ENCODE measurements at places on chromosomes 2 and 18. TPM values are rescaled to one million over a fixed set of nuclear protein-coding genes. Genes with fewer than 3 reads are reported as not detected.
A peak's percentile ranks its signal among the peaks of the same experiment; 100 is the strongest.

- DNase-seq: no peak
These were observed 180.1 kb downstream of the CDH2 start for GRCh38 chr18:27996801-27997272.

DNA sequence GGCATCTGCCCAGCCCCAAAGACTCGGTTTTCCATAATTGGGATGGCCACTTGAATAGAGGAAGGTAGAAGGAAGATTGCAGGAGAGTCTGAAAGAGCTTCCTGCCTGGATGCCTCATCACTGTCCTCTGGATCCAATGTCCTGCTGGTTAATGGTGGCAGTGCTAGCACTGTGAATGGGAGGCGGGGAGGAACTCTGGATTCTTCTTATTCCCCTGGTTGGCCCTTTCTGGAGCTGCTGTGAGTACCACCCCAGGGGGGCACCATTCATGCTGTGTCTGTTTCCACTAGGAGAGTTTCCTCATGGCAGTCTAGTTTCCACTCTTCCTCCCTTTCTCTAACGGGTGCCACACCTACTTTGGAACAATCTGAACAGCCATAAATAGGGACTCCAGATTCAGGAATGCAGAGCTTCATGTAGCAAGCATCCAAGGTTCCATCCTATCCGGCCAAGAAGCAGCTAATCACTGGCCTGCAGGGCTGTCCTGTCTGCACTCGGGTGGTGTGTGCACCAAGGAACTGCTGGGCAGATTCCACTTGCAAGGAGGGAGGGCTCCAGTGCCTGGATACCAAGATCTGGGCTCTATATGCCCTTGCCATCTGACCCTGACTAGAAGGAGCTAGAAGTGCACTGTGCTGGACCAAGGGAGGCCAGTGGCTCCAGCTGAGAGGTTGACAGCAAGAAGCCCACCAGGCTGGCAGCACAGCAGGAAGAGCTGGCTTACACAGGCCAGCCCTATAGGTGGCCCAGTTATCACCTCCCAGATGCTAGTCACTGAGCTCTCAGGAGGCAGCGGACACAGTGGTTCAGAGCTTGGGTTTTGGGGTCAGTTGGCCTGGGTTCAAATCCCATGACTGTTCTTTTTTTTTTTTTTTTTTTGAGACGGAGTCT is 4.6 kb upstream of the ATOH8 start:
- DNase-seq: no peak

GRCh38 chr18:10860928-10861327 is 288.4 kb downstream of the PIEZO2 start:
- DNase-seq: no peak

DNA sequence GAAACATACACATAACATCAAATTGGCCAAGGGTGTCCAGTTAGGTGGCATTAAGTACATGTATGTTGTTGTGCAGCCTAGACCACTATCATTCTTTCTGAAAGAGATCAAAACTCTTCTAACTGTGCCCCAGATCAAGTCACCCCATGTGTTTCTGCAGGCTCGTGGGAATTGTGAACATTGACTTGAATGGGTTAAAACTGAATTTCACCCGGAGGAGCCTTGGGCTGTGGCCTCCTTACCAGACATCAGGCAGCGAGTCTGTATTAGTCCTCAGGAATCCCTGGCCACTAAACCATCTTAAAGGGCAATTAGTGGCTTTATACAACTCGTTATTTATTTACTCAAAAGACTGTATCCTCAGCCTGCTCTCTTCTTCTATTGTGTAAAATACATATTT is 149.0 kb upstream of the REV1 start:
- DNase-seq: no peak

- no peak for DNase-seq
These were observed 46.4 kb downstream of the SLC8A1 start for GRCh38 chr2:40405465-40405864.

DNA sequence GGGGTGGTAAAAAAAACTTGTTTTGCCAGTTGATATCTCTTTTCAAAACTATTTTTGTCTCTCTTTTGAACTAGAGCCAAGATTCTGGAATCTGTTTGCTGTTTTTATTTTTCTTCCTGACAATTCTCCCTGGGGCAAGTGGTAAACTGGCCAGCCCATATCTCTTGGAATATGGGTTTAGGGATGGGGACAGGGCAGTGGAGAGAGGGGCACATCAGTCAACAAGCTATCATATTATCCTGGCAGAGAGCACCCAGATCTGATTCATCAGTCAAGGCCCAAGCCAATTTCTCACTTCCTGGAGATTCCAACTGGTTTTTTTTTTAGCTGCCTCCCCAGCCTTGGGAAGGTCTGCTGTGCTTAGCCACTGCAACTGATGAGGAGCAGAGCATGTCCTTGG is 52.3 kb downstream of the ARHGAP28 start:
- DNase-seq: no peak

GRCh38 chr2:238098901-238099713 is 1.0 kb upstream of the ESPNL start:
- peak; percentile 54 for DNase-seq

- DNase-seq: no peak
These were observed 11.1 kb downstream of the HES6 start for GRCh38 chr2:238228700-238229099.

GRCh38 chr2:1502891-1503304 is 89.6 kb downstream of the TPO start:
- DNase-seq: peak; percentile 69

- DNase-seq: no peak
These were observed 9.7 kb downstream of the ZBTB7C start for GRCh38 chr18:48399303-48400075.

POTEI gene
- total RNA-seq: not detected

SLC9A4 gene
- 0.36 TPM for total RNA-seq

DHRS9 gene
- 2.5 TPM for total RNA-seq

CRYBA2 gene
- not detected for total RNA-seq

ZBTB7C gene
- 26.0 TPM for total RNA-seq

EFEMP1 gene
- 93.1 TPM for total RNA-seq

SLC23A3 gene
- 3.2 TPM for total RNA-seq

IL36RN gene
- total RNA-seq: 7.7 TPM

RGPD4 gene
- 0.08 TPM for total RNA-seq
